ENCODE measurements at places on chromosomes 2 and 18.
A peak's percentile ranks its signal among the peaks of the same experiment; 100 is the strongest.

DNA sequence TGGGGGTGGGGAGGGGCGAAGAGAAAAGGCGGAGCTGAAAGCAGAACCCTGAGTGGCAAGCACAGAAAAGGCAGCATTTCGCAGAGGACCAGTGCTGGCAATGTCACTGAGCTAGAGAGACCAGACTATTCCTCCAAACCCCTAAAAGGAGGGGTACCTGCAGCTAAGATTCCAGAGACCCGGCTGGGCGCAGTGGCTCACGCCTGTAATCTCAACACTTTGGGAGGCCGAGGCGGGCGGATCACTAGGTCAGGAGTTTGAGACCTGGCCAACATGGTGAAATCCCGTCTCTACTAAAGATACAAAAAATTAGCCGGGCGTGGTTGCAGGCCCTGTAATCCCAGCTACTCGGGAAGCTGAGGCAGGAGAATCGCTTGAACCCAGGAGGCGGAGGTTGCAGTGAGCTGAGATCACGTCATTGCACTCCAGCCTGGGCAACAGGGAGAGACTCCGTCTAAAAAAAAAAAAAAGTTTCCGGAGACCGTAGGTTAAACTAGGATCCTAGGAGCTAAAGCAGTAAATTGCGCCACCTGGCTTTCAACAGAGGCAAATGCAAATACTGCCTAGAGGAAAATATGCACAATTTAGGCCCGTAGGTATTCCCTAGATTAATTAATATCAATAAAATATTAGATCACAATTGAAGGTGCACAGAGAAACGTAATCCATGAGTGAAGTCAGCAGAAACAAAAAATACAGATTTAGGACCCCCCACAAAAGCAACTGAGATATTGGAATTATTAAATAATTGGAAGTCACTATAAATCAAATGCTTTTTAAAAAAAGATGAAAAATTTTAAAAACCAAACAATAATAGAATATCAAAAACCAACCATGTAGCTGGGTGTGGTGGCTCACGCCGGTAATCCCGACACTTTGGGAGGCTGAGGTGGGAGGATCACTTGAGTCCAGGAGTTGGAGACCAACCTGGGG lies 4.9 kb downstream of the UCN start:
- peak; percentile 32 for ATAC-seq

DNA sequence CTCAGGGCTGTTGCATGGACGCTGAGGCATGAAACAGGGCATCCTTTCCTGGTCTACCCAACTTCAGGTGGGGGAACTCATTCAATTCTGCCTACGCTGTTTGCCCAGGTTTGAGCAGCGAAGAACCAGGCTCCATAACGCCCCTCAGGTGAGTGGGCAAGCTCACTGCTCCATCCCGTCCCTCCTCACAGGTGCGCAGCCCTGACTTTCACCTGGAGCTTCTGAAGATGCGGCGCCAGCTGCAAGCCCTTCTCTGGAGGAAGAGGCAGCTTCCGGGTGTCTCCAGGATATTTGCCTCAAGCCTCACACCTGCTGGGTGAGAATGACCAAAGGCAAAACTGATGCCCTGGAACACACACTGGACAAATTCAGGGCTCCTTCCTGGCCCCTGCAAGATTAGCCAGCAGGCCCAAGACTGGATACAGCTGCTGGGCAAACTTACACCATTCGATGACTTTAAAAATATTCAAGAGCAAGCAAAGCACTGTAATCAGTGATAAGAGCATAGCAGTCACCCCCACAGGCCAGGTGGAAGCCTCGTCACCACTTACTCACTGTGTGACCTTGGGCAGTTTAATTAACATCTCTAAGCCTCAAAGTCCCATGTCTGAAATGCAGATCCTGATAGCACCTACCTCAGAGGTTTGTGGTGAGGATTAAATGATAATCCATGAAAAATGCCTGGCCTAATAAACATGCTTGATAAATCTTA lies 97.7 kb downstream of the GYPC start:
- no peak for ATAC-seq

GRCh38 chr2:28637066-28638047 lies 114.3 kb upstream of the PPP1CB start:
- no peak for ATAC-seq

- ATAC-seq: no peak
These were observed 192.7 kb upstream of the ITGA4 start for GRCh38 chr2:181264441-181264840.

GRCh38 chr2:226660526-226660925 lies 139.1 kb downstream of the IRS1 start:
- no peak for ATAC-seq

DNA sequence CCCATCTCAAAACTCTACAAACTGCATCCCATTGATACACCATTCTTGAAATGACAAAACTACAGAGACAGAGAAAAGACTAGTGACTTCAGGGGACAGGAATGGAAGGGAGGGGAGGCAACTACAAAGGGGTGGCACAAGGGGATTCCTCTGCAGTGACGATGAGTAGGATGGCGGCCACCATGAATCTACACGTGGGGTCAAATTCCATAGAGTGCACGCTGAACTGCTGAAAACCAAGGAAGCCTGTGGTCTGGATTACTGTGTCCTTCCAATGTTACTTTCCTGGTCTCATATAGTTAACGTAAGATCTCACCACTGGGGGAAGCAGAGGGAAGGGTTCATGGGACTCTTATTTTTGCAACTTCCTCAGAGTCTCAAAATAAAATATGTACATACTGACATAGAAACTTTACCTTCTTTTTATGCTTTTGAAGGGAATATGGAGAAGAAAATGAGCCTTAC lies 23.6 kb downstream of the COX7A2L start:
- ATAC-seq: peak; percentile 7

DNA sequence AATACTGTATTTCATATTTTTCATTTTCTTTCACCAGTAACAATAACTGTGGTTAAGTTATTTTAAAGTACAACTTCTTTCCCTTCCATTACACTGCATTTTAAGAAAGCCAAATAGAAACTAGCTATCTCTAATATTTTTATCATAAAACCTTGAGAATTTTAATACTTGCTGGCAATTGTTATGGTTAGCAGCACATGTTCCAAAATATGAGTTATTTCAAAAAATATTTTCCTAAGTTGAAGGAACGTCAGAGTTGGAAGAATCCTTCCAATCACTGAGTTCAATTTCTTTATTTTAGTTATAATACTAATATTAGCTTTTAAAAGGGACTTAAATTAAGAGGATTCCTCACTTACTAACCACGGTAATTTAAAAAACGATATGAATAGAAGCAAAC lies 68.4 kb downstream of the SCN9A start:
- ATAC-seq: no peak

DNA sequence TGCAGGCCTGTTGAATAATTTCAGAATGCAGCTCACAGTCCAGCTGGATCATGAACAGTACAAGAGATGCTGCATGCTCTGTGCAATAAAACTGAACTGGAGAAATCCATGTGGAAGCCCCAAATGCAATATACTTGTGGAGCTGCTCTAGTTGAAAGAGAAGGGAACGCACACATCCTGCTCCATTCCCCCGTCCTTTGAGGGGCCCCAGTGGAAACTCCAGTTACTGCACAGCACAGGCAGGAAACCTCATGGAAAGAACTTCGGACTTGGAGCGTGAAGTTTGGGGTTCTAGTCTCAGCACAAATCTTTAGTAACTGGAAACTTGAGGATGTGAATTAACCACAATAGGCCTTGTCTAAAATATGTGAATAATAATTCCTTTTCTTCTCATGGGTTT lies 73.2 kb downstream of the PLA2R1 start:
- ATAC-seq: no peak

GRCh38 chr18:70385474-70385873 lies 96.6 kb downstream of the SOCS6 start:
- no peak for ATAC-seq

DNA sequence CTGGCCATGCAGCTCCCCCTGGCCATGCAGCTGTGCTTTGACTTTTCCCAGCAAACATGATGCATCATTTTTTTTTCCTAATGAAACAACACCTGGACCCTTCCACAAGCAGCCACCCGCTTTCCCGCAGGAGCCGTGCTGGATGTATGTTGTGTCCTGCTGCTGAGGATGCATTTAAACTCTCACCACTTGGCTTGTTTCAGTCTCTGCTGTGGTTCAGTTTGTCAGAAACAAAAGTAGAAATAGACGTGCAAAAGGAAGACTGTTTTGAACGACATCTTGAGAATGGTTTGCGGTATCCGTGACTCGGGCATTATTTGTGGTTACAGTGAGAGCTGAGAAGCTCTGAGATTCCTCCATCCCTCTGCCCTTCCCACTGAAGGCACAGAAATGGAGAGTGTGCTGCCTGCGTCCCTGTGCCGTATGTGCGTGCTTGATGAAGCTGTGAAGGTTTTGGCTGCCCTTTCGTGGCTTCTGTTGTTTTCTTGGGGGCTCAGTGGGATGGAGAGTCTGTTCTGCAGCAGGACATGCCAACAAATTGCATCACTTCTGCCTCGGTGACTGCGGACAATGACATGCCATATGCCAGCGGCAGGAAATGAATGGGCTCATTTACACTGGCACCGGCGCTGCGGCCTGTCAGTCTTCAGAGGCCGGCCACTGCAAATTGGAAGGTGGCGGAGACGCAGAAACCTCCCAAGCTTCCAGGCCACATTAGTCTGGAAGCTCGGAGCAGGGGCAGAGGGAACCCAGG lies 417.7 kb upstream of the SALL3 start:
- ATAC-seq: peak; percentile 68

- no peak for ATAC-seq
These were observed 45.3 kb downstream of the LRRTM1 start for GRCh38 chr2:80259292-80259691.

- ATAC-seq: no peak
These were observed 68.7 kb downstream of the COL4A4 start for GRCh38 chr2:227095346-227095745.

- ATAC-seq: no peak
These were observed 19.6 kb upstream of the CXCR1 start for GRCh38 chr2:218186355-218186766.

DNA sequence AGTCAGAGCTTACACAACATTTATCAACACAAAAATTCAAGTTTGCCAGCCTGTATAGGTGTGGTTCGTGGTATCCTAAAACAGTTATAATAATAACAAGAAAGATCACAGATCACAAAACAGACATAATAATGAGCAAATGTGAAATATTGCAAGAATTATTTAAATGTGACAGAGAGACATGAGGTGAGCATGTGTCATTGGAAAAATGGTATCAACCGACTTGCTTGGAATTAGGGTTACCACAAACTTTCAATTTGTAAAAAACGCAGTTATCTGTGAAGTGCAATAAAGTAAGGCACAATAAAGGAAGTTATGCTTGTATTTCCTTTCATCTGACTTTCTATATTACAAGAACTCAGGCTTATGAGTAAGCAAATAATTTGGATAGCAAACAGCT lies 116.8 kb downstream of the IKZF2 start:
- no peak for ATAC-seq

DNA sequence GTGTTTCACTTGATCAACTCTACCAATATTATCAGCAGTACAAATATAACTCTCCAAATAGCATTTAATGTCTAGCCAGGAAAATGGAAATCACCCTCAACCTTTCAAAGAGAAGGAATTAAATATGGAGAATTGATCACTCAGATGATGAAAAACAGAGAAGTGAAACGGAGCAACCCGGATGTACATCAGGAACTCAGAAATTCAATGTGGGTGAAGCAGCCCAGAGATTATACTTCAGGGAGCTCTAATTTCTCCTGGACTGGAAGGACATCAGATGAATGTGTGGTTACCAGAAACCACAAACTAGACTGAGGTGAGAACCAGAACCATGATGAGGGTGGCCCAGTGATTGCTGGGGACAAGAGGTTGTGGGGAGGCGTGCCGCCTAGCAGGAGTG lies 35.5 kb upstream of the COBLL1 start:
- ATAC-seq: no peak
